Stimulated activated CD4-positive, alpha-beta T cell treated with anti-CD3 and anti-CD28 coated beads, Interleukin-4, amount 100 ng/mL, for 4 hours (primary cell): ENCODE measurements at places on chromosomes 11 and 22.

DNA sequence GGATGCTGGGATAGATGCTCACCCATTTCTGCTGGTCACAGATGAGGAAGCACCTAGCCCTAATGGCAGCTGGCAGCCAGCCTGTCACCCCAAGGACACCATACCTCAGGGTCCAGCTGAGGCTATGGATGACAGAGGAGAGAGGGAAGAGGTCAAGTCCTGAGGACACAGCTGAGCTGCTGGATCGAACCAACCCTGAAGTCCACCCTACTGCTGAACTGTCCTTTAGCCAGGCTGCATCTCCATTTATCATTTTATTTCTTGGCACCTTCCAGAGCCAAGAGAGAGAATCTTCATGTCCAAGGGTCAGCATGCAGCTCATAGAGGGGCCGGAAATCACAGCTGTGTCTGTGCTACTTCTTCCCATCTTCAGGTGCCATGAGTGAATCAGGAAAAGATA lies 30.9 kb downstream of the RPS6KA4 start:
- DNase-seq = no peak

DNA sequence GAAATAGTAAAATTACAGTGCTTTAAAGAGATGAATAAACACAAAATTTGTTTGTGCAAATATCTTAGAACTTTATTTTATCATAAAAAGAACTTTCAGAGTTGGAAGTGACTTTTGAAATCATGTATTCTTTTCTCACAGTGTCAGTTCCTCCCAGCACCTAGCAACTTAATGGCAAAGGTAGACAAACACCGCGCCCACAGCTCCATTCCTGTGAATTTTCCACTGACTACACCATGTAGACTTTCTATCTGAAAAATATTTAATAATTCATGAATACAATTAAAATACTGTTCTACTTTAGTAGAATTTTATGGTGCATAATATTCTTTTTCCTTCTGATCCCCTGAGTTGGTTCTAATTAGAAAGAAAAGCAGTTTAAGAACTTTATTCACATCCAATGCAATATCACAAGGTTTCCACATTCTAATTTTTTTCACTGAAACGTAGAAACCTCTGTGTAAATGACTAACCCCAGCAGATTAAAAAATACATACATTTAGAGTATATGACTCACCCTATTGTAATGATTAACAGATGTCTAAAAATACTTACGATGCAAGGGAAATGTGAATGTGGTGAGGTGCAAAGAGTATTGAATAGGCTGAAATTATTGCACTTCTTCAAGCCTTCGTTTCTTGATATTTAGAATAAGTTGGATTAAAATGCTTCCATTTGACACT lies 218.2 kb upstream of the CCDC179 start:
- DNase-seq = no peak

DNA sequence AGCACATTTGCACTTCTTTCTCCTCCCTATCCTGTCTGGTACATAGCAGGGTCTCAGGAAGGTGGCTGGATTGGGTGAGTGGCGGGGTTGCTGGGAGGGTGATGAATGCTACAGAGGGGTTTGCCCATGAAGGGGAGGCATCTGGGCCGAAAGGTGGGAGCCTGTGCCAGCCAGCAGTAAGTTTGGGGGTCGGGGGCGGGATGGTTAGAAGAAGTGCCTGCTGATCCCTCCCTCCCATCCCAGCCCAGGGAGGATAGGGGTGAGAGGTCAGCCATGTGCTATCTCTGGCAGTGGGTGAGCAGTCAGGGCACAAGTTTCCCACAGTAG lies 2.8 kb downstream of the CD82 start:
- no peak for DNase-seq

- no peak for DNase-seq
Observed at GRCh38 chr22:40758390-40758789, 60.8 kb downstream of the SLC25A17 start.

- DNase-seq = no peak
Observed at GRCh38 chr11:72972496-72973128, 158.4 kb downstream of the ATG16L2 start.

DNA sequence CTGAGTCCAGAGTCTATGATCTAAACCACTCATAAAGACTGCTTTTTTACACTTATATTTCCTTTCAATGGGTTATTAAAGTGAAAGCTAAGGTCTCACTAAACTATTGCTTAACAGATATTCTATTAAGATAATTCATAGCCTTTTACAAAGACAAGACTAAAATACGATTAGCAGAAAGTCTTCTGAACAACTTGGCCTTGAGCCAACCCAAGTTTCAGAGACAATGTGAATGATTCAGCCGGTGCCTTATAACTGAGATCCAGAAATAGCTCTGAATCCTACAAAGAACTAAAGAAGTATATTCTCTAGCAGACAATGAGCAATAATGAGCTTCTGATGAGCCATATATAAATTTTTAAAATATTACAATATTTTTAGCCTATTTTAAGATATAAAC lies 41.5 kb upstream of the CARD18 start:
- no peak for DNase-seq

GRCh38 chr11:115964091-115964490 lies 459.9 kb upstream of the CADM1 start:
- DNase-seq = no peak

DNA sequence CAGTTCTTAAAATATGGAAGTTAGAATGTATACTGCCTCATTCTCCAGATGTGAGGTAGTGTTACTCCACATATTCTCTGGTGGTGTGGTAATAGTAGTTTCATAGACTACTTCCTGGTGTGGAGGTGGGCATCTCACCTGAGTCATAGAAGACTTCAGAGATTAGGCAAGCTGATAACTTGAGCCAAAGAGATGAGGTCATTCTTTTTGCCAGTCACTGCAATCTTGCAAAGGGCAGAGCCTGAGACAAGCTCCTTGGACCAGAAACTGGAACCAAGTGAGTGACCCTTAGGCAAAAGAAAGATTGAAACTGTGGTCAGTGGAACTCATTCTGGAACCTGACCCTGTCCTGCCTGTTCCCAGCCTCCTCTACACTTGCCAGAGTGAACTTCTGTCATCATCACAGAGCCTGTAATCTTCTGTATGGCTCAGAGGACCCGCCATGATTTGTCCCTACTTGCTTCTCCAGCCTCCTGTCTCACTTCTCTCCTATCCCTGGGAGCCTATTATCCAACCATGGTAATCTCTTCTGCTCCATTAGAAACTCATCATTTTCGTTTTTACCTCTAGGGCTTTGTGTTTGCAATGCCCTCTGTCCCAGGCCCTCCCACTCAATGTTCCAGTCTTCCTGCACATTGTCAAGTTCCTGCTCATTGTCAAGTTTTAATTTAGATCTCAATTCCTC lies 10.6 kb upstream of the CCDC83 start:
- no peak for DNase-seq

GRCh38 chr11:954392-955153 lies 28.9 kb downstream of the AP2A2 start:
- DNase-seq = no peak

DNA sequence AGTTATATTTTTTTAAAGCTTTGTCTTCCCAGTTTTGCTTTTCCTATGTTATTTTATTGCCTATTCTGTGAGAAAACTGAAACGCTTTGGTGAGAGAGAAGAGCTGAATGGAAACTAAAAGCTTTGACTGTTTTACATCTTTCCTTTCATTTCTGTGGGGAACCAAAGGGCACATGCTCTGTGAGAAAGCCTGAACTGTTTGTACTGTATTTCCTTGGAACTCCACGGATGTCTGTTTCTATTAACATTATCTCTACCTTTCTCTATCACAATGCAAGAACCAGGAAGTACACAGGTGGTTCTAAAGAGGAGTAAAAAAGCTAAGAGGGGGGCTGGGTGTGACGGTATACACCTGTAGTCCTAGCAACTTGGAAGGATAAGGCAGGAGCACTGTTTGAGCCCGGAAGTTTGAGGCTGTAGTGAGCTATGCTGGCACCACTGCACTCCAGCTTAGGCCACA lies 43.8 kb downstream of the CELF1 start:
- no peak for DNase-seq

- no peak for DNase-seq
Observed at GRCh38 chr11:112966561-112966960, 5.3 kb downstream of the NCAM1 start.

- DNase-seq = no peak
Observed at GRCh38 chr22:44192098-44192815, 11.5 kb downstream of the PARVG start.

DNA sequence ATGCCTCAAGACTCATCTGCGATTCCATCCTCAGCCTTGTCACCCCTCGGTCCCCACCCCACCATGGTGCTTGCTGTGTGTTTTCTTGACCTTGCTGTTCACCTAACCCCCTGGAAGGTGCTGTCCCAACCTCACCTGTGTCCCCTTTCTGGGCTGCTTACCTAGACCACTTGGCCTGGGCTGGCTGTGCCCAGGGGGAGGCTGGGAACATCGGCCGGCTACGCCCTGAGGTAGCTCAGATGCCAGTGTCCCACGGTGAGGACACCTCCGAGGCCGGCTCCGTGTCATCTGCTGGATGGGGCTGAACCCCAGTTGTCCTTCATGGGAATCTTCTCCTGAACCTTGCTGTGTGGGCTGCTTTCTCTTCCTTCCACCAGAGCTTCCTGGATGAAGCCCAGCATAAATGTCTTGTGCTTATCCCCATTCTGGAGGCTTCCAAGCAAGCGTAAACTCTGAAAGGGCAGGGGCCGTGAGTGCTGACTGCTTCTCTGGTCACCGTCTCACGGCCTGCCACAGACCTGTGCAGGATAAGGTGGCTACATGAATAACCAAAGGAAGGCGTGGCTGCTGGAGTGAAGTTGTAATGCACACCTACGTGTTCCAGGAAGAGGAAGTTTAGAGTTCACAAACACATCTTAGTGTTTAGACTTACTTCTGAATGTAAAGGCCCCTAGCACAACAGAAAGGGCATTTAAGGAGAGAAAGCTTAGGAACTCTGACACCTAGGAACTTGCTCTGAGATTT lies 724.3 kb downstream of the TBC1D22A start:
- DNase-seq = no peak

- no peak for DNase-seq
Observed at GRCh38 chr11:62689421-62690183, at the start of gene LRRN4CL. LRRN4CL (minus strand) TSS chr11:62689530; CDS start chr11:62688508, 1,022 bp downstream.

DNA sequence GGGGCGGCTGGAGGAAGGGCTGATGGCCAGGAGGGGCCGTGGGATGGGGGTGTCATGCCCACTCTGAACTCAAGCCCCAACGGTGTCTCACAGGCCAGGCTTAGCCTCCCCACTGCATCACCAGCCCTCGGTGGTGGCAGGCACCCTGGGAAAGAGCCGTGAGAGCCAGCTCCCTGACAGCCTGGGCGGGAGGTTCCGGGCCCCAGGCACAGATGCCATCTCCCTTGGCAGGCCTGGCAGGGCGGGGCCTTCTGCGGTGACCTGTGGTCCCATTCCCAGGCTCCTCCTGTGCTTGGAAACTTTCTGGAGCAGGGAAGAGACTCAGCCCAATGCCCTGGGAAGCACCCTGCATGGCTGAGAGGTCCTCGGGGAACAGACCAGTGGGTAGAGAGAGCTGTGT lies 4.8 kb downstream of the PHLDA2 start:
- DNase-seq = no peak
